NCI-H2107 (cell line): ENCODE measurements at places on chromosomes 7 and 10.

GRCh38 chr10:96500519-96500918 is 13.2 kb downstream of the TLL2 start:
- DNase-seq: no peak

GRCh38 chr10:49329146-49329505 is 30.2 kb downstream of the C10orf71 start:
- DNase-seq: no peak

DNA sequence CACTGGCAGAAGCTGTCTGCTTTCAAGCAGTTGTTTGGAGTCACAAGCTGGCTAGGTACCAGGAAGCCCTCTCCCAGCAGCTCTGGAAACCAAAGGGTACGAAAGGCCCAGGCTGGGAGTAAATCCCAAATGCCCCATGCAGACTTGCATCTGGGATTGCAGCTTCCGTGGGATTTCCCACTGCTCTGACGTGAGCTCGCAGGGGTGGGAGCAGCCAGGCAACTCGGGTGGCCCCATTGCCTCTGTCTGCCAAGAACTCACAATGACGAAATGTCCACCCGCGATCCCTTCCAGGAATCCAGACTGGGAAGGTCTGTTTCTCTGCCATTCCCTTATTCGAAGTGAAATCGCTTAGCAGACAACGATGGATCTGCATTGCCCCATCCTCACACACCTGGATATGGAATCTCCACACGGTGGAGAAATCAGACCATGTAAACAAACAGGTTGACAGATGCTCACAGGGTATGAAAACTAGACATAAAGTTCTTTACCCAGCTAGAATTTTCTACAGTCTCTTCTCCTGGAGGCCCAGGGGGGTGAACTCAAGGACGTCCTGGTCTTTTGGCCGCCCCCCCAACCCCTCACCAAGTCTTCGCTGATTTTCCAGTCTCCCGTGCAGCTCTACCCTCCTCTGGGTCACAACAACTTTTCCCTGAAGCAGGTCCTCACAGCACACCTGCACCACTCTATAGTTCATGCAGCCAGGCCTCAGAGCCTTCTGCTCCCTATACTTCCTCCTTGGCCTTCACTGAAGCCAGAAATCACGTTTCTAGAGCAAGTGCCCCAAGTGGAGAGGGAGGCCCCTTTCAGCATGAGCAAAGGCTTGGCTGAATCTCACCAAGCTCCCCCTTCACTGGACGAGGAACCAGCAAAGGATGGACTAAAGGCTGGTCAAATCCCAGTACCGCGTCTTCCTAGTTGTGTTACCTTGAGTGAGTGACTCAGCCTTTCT is 20.0 kb downstream of the SH3PXD2A start:
- no peak for DNase-seq

- no peak for DNase-seq
Observed at GRCh38 chr10:93493162-93493561, 3.2 kb upstream of the CEP55 start.

- no peak for DNase-seq
Observed at GRCh38 chr7:37657816-37658215, 25.8 kb upstream of the GPR141 start.

- DNase-seq: no peak
Observed at GRCh38 chr7:12623223-12623622, 52.7 kb downstream of the SCIN start.

GRCh38 chr7:126535176-126535575 is 717.6 kb downstream of the GRM8 start:
- peak; percentile 66 for DNase-seq

- DNase-seq: no peak
Observed at GRCh38 chr7:139094596-139094995, 14.9 kb downstream of the ZC3HAV1 start.

DNA sequence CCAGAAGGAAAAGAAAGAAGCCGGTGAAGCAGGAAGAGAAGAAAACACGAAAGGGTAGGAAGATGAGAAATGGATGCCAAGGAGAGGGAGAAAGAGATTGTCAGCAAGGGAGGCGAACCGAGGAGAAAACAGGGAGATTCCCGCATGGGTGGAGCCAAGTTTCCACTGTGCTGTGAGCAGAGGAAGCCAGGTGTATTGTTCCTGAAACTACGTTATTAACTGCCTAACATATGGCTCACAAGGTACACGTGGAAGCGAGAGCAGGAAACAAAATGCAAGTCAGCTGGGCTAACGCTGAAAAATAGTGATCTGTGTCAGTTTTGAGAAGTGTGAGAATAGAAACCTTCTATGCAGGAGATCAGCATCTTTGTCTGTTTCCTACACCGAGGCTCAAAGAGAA is 20.4 kb upstream of the HIPK2 start:
- no peak for DNase-seq

DNA sequence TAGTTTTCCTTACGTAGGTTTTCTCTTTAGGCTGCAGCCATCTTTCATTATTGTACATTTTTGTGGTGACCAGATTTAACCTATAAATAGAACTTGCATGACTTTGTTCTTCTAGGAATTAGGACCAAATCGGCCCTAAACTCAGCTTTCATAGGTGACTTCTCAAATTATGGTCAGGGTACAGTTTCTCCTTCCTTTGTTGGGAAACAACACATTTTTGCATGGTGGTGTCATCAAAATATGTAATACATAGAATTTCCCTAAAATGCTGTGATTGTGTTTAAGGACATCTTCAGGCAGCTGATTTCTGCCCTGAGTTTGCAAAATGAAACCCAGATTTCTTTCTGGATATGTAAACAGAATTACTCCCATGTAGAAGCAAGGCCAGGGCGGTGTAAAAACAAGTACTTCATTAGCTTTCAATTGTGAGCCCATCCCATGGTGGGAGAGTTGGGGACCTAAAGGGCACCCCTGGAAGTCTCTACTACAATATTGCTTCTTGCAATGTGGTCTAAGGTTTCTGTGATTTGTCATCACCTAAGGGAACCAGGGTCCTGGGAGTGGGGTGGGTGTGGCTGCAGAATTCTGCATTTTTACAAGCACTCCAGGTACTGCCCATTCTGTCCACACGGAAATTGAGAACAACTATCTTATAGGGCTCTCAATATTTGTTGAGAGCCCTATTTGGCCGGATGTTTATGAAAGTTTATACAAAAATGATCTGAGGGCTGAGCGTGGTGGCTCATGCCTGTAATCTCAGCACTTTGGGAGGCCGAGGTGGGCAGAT is 121.0 kb upstream of the FAM171A1 start:
- DNase-seq: no peak

GRCh38 chr10:62053860-62054259 is 152.4 kb downstream of the ARID5B start:
- no peak for DNase-seq

- no peak for DNase-seq
Observed at GRCh38 chr7:30754315-30754877, 2.5 kb downstream of the INMT start.

GRCh38 chr10:132651511-132652029 is 114.0 kb downstream of the INPP5A start:
- no peak for DNase-seq

DNA sequence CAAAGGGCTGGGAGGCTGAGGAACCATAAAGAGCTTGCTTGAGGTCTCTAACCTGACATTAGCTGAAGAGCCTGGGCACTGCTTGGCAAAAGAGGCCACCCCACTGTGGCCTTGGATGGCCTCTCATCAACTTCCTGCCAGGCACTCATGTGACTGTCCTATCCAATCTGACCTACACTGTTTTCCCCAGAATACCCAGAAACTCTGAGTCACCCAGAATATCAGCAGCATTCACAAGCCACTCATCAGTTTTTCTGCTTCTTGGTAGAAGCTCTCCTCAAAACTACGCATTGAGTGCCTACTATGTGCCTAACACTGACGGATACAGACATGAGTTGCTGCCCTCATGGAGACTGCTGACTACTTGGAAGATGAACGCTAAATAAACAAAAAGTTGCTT is 4.1 kb upstream of the NT5C2 start:
- DNase-seq: no peak

DNA sequence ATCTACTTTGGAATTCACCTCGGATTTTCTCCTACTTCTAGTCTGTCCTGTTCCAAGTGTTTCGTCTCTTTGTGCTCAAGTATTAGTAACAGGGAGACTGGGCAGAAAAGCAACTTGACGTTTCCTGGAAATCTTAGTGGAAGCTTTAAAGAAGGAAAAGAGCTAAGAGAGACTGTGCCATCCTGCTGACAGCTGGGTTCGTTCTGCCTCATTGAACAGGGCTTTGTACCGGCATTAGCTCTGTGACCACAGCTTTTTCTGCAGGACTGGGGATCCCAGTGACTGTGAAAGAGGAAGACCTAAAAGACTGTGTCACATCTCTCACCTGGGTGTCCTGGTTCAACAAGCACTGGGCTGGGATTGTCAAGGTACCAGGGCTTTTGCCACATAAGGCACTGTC is 70.8 kb upstream of the CDCA7L start:
- no peak for DNase-seq

DNA sequence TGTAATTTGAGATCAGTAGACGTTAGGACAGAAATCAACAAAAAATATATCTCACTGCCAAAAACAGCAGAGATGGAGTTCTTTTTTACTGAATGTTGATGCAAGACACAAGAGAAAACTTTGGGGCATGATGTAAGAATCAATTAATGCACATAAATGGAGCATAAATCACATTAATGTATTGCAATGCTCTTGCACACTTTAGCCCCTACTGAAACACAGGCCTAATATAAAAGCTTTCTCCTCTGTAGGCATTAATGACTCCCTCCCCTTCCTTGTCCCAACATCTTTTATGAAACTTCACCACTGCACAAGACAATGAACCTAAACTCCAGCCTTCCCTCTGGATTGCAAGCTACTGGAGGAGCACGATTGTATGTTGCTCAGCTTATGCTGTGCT is 58.8 kb downstream of the CACNA2D1 start:
- DNase-seq: no peak

DNA sequence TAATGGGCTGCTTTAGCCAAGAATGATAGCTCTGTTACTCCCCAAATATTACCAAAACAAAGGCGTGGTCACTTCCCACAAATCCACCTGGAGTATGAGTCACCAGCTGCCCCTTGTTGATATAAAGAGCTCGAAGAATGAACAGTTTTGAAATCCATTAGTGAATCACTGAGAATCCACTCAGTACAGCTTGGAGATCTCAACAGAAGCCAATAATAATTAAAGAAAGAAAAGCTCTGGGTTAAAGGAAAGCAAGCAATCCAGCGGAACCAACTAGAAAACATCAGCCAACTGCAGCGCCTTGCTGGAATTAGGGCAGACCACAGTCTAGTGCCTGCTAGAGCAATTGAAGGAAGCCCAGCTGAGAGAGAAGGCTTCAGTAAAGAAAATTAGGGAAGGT is 576.0 kb upstream of the C7orf33 start:
- DNase-seq: peak; percentile 32

GRCh38 chr7:75889826-75890225 is 11.0 kb downstream of the RHBDD2 start:
- DNase-seq: no peak

GRCh38 chr7:81908220-81908619 is 138.4 kb upstream of the HGF start:
- DNase-seq: no peak

DNA sequence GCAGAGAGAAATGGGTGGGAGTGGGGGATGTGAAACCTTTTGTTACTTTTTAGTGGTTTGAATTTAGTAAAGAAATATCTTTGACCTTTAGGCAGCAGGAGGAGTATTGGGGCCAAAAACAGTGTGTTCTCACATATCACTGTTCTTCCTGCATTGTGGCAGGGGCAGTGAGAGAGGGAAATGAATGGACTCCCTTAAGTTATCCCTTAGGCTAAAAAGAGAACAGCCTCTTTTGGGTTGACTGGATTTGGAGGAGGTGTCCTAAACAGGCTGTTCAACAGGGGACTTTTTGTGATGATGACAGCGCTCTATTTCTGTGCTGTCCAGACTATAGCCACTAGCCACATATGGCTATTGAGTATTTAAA is 22.3 kb downstream of the ZNF775 start:
- DNase-seq: no peak

GRCh38 chr10:79246209-79246581 is 101.1 kb upstream of the PPIF start:
- DNase-seq: no peak

DNA sequence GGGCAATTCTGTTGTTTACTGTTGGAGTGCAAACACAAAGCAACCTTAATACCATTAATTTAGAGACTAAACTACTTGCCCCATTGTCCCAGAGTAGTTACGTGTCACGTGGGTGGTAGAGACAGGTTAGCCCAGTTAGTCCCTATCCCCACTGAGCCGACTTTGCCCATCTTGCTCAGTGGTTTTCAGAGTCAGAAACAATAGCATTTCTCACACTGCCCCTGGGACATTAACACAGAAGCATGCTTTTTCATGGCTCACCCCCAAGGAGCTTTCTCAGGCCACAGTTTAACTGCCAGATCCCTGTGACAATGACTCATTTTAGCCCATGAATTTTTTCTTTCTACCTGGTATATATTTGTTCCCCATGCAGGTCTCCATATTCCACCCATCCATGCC is 271.0 kb downstream of the POU6F2 start:
- no peak for DNase-seq

DNA sequence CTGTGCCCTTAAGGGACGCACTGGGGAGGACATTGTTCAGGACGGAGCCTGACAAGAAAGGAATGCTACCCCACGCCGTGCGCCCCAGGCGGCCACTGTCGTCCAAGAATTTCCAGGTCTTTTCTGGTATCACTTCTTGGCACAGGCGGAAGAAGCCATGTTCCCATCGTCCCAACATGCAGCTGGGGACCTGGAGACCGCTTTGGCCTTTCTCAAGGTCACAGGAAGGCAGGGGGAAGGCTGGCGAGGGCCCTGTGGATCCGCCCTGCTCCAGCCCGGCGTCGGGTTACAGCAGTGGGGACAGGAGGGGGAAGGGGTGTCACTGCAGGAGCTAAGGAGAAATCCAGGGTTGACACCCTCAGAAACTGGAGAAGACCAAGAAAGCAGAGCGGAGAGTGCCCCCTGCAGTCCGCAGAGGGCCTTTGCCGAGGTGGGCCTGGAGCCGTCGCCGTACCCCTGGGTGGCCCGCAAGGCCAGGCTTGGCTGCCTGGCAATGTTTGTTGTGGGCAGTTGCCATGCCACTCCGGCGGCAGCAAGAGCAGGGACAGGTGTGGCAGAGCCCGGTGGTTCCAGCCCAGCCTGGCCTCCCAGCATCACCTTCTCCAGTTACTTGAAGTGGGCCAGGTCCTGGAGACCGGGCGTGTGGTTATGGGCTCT is 104.1 kb downstream of the LHPP start:
- peak; percentile 57 for DNase-seq

- DNase-seq: no peak
Observed at GRCh38 chr7:78959477-78959876, 494.0 kb downstream of the MAGI2 start.

DNA sequence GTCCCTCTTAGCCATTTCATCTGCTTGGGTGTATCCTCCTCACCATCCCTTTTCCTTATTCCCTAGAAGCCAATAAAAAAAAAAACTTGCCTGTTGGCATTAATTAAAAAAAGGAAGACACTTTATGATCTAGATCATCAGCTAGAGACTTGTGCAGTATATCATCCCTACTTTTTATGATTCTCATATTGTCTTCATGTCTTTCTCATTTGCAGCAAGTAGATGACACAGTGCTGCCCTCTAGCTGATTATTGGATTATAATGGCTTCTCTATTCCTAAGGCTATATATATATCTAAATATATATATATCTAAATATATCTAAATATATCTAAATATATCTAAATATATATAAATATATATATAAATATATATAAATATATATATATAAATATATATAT is 272.4 kb upstream of the LRGUK start:
- DNase-seq: no peak

GRCh38 chr7:409339-410281 is 110.0 kb downstream of the PDGFA start:
- DNase-seq: no peak

GRCh38 chr7:7870555-7870954 is 98.0 kb upstream of the GLCCI1 start:
- no peak for DNase-seq

- no peak for DNase-seq
Observed at GRCh38 chr10:22436526-22436892, 91.2 kb downstream of the SPAG6 start.
